ENCODE measurements at places on chromosomes 13 and 19.

DNA sequence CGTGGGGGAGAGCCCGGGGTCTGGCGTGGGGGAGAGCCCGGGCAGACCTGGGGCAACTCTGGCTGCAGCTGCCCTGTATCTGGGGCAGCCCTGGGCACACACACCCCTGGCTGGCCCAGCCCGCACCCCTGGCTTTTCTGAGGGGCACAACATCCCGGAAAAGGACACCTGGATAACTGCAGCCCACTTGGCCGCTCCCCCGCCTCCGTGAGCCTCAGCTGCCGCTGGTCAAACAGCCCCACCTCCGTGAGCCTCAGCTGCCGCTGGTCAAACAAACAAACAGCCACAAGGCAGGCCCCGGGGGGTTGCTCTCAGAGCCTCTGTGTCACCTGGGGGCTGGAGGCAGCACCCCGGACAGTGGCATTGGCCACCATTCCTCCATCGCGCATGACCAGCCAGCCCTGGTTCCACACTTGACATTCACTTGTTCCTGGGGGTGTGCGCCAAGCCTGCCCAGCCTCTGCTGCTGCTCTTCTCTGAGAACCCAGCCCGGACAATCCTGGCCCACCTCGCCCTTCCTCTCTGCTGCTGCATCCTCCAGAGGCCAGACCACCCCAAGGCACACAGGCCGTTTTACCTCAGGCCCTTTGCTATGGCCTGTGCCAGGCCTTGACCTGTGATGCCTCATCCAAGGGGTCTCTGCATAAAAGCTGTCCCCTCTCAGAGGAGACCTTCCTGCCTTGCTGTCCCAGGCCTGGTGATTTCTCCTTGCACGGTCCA, 19.9 kb downstream of the CEBPG start:
- DNase-seq = no peak

DNA sequence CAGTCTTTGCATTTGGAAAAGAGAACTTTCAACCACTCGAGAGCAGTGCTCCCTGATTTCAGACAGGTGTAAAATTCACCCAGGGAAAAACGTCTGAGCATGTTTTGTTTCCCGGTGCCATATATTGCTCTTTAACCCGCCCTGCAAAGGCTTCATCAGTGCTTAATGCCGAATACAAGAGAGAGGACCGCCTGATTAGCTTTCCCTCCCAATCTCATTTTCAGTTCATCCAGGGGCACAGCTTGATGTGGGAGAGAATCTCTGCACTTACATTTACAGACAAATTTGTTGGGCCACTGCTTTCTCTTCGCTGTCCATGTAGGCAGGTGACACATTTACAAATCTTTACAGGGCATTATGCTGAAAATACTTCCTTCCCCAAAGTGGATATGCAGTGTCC, 499.1 kb downstream of the LIG4 start:
- no peak for DNase-seq

- DNase-seq = peak; percentile 82
Observed at GRCh38 chr19:10315335-10316214, at the start of gene FDX2. Gene FDX2 (minus strand): TSS chr19:10316015. CDS start chr19:10315996, 19 bp downstream.

- DNase-seq = peak; percentile 66
Observed at GRCh38 chr19:36573020-36573894, at the start of gene ZNF529. Gene ZNF529 (minus strand): TSS chr19:36573292. CDS start chr19:36572346, 946 bp downstream.

DNA sequence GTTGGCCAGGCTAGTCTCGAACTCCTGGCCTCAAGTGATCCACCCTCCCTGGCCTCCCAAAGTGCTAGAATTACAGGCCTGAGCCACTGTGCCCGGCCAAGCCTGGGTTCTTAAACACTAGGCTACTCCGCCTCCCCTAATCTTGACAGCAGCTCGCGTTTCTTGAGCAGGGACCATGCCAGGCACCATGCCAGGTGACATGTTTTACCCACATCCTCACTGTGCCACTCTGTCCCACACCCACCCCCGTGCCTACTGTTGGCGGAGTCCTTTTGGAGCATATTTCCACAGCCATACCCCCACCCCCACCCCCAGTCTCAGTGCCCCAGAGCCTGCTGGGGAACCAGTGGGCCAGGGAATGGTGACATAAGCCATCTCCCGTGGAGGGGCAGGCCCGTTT, 98.8 kb downstream of the DPF1 start:
- no peak for DNase-seq

DNA sequence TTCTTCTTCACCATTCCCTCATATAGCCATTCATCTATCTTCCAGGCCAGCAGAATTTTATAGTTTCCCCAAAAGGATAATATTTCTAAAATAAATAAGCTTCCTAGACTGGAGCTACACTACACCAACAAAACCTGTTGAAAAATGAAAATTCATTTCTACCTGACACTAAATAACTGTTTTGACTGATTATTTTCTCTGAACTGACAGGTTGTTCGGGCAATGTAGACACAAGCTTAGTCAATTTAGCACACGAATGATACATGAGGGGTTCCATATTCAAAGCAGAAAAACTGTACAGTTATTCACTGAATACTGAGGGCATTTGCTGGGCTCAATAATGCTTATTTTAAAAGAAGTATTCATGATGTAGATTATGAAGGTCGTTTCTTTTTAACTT, 589.7 kb downstream of the LIG4 start:
- DNase-seq = no peak

DNA sequence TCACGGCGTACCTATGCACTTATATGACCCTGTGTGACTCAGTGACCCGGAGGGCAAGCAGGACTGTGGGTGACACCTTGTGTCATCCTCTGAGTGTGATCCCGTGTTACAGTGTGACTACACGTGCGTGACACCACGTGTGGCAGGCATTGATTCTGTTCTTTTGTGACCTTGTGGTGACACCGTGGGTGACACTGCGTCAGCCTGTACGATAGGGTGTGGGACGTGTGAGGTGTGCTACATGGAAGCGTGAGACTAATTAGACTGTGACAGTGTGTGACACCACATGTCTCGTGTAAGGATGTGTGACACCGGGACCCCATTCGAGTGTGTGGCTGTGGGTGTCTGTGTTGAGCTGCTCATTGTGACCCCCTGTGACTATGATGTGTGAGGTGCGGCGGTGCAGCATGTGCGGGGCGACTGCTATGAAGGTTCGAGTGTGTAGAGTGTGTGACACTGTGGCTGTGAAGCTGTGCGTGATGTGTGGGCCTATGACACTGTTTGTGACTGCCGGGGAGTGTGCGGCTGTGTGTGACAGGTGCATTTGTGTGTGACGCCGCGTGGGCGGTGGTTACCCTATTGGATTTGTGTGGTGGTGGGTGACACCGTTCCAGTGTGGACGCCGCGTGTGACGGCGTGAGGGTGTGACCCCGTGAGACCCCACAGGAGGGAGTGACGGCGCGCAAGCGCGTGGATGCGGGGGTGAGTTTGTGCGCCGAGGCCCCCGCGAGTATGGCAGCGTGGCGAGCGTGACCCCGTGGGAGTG, 399 bp upstream of the SPTBN4 start:
- DNase-seq = peak; percentile 68

GRCh38 chr13:37960427-37960826, 90.9 kb upstream of the TRPC4 start:
- DNase-seq = no peak

GRCh38 chr13:50410921-50411746, 395.9 kb downstream of the KCNRG start:
- no peak for DNase-seq

GRCh38 chr13:50449465-50449864, 394.0 kb downstream of the DLEU7 start:
- no peak for DNase-seq

DNA sequence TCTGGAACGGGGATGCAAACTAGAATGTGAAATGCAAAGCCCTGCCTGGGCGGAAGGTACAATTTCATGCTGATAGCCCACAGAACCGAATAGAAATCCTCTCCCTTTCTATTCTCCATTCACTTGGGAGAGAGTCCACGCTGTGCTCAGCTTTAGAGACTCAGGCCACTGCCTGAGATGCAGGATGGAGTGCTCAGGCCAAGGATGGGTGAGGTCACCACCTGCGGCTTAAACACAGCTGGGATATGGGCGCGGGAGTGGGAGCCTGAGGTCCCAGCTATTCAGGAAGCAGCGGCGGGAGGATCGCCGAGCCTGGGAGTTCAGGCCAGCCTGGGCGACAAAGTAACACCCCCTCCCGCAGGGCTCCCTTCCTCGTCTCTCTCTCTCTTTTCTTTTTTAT, 446 bp upstream of the ZNF83 start:
- DNase-seq = no peak

DNA sequence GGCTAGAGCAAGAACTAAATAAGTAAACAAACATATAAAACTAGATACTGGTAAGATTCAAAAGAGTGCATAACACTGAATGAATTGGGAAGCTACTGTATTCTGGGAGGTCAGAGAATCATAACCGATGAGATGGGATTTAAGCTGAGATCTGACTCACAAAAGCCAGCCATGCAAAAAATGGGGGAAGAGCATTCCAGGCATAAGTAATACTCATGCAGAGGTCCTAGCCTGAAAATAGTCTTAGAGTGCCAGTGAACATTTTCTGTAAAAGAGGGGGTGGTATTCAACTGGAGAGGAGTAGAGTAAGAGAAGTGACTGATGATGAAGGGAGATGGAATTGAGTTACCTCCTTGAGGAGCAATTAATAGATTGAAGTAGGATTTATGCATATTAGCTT, 872.0 kb upstream of the GPC6 start:
- no peak for DNase-seq
